ENCODE measurements at places on chromosomes 12 and 14. TPM values are rescaled to one million over a fixed set of nuclear protein-coding genes. Genes with fewer than 3 reads are reported as not detected.

DNA sequence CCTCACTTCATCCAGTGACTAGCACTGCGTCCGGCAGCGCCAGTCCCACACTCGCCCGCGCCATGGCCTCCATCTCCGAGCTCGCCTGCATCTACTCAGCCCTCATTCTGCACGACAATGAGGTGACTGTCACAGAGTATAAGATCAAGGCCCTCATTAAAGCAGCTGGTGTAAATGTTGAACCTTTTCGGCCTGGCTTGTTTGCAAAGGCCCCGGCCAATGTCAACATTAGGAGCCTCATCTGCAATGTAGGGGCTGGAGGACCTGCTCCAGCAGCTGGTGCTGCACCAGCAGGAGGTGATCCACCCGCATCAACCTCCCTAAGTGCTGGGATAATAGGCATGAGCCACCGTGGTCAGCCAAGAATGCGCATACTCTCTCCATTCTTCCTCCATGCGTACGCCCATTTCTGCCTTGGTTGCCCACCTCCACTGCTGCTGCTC is 59.9 kb downstream of the IRF2BPL start:
- no peak overlapping the region for H3K27ac ChIP-seq
- H3K4me3 ChIP-seq = no peak overlapping the region
- no peaks in the 10 kb centered on the region for H3K4me1 ChIP-seq

- H3K4me3 ChIP-seq = no peak overlapping the region
- DNase-seq = peak; percentile 27
- peaks cover 27% of the 10 kb centered on the region for H3K4me1 ChIP-seq
- peak overlapping the region; percentile 76 for H3K27ac ChIP-seq
Observed at GRCh38 chr12:96501133-96501761, 11.9 kb downstream of the CFAP54 start.

DNA sequence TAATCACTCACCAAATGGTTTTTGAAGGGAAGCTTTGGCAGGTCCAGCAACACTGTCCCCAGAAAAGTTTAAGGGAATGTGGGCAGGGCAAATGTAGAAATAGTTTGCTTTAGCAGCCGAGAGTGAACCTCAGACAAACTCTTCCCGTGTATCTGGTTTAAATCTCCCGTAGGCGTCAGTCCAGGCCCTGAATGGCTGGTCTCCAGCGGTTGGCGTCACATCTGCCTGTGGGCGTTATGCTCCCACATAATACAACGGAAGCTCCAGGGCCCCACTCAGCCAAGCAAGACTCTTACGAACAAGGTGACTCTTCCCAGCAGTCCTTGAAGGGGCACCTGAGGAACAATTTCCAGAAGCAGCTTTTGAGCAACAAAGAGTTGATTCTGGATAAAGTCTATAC is 942 bp downstream of the ZC2HC1C start:
- no peaks in the 10 kb centered on the region for H3K36me3 ChIP-seq
- H3K4me3 ChIP-seq = peak overlapping the region; percentile 61
- no peak overlapping the region for H3K27ac ChIP-seq
- H3K27me3 ChIP-seq = no peaks in the 10 kb centered on the region
- peaks cover 47% of the 10 kb centered on the region for H3K4me1 ChIP-seq
- DNase-seq = no peak

The LALBA gene
- not detected for total RNA-seq

DNA sequence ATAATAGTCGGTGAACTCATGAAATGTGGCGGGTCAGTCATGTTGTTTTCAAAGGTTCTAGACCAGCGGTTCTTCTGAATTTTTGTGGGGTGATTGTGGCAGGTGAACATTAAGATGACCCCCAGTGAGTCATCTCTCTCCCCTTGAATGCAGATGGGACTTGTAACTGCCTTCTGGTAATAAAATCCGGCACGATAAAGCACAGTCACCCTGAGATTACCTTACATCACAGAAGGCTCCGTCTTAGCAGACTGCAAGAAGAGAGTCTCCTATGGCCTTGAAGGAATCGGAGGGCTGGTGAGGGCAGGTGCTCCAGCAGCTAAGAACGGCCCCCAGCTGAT is 189.6 kb downstream of the FOXN3 start:
- DNase-seq = no peak
- no peak overlapping the region for H3K27ac ChIP-seq

- DNase-seq = peak; percentile 33
- no peaks in the 10 kb centered on the region for H3K4me1 ChIP-seq
- H3K27ac ChIP-seq = no peak overlapping the region
Observed at GRCh38 chr14:104554088-104554607, 25.4 kb upstream of the C14orf180 start.

GRCh38 chr14:91328313-91329050 is 84.0 kb upstream of the GPR68 start:
- peaks cover 68% of the 10 kb centered on the region for H3K4me1 ChIP-seq
- no peak overlapping the region for H3K4me3 ChIP-seq
- H3K27ac ChIP-seq = no peak overlapping the region

The PIK3C2G gene
- not detected for total RNA-seq

GRCh38 chr12:2541631-2542204 is 253.1 kb upstream of the FKBP4 start:
- DNase-seq = no peak
- peaks cover 37% of the 10 kb centered on the region for H3K36me3 ChIP-seq
- H3K27ac ChIP-seq = no peak overlapping the region
- H3K4me1 ChIP-seq = peaks cover 5% of the 10 kb centered on the region
- H3K27me3 ChIP-seq = no peaks in the 10 kb centered on the region

The NTF3 gene
- 0.63 TPM for total RNA-seq

The PIGH gene
- 21.3 TPM for total RNA-seq

The CLEC4D gene
- total RNA-seq = 0.14 TPM

- no peaks in the 10 kb centered on the region for H3K36me3 ChIP-seq
- peaks cover 22% of the 10 kb centered on the region for H3K4me1 ChIP-seq
- DNase-seq = no peak
- H3K27ac ChIP-seq = no peak overlapping the region
- H3K27me3 ChIP-seq = no peaks in the 10 kb centered on the region
- peak overlapping the region; percentile 66 for H3K4me3 ChIP-seq
Observed at GRCh38 chr14:67620217-67620785, 581 bp downstream of the ARG2 start.

GRCh38 chr12:56333197-56333678 is 562 bp downstream of the PAN2 start:
- H3K27ac ChIP-seq = peak overlapping the region; percentile 88
- no peaks in the 10 kb centered on the region for H3K27me3 ChIP-seq
- DNase-seq = no peak

The TFCP2 gene
- total RNA-seq = 27.4 TPM

GRCh38 chr14:85387181-85387580 is 142.8 kb upstream of the FLRT2 start:
- H3K4me1 ChIP-seq = no peaks in the 10 kb centered on the region
- no peak for DNase-seq
- no peaks in the 10 kb centered on the region for H3K36me3 ChIP-seq
- H3K27me3 ChIP-seq = no peaks in the 10 kb centered on the region

- no peaks in the 10 kb centered on the region for H3K27me3 ChIP-seq
- peak overlapping the region; percentile 75 for H3K27ac ChIP-seq
- peak; percentile 56 for DNase-seq
- H3K36me3 ChIP-seq = no peaks in the 10 kb centered on the region
- H3K4me3 ChIP-seq = peak overlapping the region; percentile 49
- H3K4me1 ChIP-seq = no peaks in the 10 kb centered on the region
Observed at GRCh38 chr14:61188978-61189808, 91.9 kb downstream of the TMEM30B start.

The SLC17A8 gene
- total RNA-seq = not detected

The PZP gene
- 0.85 TPM for total RNA-seq

GRCh38 chr14:33377596-33378390 is 439.1 kb downstream of the NPAS3 start:
- no peaks in the 10 kb centered on the region for H3K4me1 ChIP-seq
- H3K36me3 ChIP-seq = no peaks in the 10 kb centered on the region
- no peaks in the 10 kb centered on the region for H3K27me3 ChIP-seq
- H3K4me3 ChIP-seq = no peak overlapping the region

- peaks cover 3% of the 10 kb centered on the region for H3K4me1 ChIP-seq
- no peak overlapping the region for H3K27ac ChIP-seq
- no peak for DNase-seq
- H3K27me3 ChIP-seq = no peaks in the 10 kb centered on the region
- H3K4me3 ChIP-seq = no peak overlapping the region
- H3K36me3 ChIP-seq = no peaks in the 10 kb centered on the region
Observed at GRCh38 chr12:52984136-52984535, 22.1 kb upstream of the EIF4B start.

DNA sequence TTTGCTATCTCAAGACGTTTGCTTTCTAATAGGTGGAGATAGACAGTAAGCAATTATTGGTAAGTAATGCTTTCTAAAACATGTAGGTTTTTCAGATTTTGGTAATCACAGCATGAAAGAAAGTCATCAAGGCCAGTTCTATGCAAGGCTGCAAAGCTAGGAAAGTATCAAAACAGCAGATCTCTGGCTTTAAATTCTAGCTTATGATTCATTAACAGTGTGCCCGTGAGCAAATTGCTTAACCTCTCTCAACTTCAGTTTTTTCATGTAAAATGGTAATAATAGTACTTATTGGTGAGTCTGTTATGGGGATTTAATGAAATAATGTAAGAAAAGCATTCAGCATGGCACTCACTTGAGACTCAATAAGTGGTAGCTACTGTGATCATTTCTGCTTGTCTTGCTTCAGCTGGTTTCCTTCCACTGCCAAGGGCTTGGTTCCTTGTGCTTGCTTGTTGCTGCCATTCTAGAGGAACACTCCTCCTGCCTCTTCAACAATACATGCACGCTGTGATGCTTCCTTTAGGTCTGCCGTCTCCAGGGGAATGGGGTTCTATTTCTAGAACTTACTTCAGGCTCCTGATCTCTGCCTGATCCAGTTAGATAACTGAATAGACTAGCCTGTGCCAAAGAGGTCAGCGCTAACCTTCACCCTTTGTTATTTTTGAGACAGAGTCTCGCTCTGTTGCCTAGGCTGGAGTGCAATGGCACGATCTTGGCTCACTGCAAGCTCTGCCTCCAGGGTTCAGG is 88.4 kb downstream of the CAND1 start:
- H3K36me3 ChIP-seq = no peaks in the 10 kb centered on the region
- peaks cover 30% of the 10 kb centered on the region for H3K4me1 ChIP-seq
- H3K27ac ChIP-seq = no peak overlapping the region
- DNase-seq = no peak
- no peaks in the 10 kb centered on the region for H3K27me3 ChIP-seq
